CD8-positive, alpha-beta memory T cell (primary cell): ENCODE measurements at places on chromosomes 4 and X. TPM values are rescaled to one million over a fixed set of nuclear protein-coding genes. Genes with fewer than 3 reads are reported as not detected.

The DCAF4L1 gene
- total RNA-seq: 0.33 TPM

The DGKK gene
- not detected for total RNA-seq

The CORIN gene
- total RNA-seq: 0.11 TPM

The TCEAL6 gene
- not detected for total RNA-seq

The PFKFB1 gene
- 0.53 TPM for total RNA-seq

The FUNDC1 gene
- total RNA-seq: 12.5 TPM

The RCHY1 gene
- 31.7 TPM for total RNA-seq

The IL9R gene
- 3.9 TPM for total RNA-seq

DNA sequence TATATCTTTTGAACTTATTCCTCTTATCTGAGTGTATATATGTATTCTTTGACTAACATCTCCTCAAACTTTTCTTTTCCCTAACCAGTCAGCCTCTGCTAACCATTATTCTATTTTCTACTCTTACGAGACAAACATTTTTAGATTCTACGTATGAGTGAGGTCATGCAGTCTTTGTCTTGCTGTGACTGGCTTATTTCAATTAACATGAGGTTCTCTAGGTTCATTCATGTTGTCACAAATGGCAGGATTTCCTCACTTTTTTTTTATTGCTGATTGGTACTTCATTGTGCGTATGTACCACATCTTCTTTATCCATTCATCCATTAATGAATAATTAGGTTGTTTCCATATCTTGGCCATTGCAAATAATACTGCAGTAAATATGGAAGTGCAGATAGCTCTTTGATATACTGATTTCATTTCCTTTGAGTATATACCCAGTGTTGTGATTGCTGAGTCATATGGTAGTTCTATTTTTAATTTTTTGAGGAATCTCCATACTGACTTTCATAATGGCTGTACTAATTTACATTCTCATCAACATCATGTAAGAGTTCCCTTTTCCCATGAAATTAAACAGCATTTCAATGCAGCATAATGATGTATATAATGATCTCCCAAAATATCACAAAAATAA is 80.1 kb downstream of the HS3ST1 start:
- no peaks in the 10 kb centered on the region for H3K4me1 ChIP-seq
- no peak for DNase-seq
- no peaks in the 10 kb centered on the region for H3K27me3 ChIP-seq
- H3K27ac ChIP-seq: no peak overlapping the region
- H3K36me3 ChIP-seq: no peaks in the 10 kb centered on the region

- H3K4me3 ChIP-seq: no peak overlapping the region
- no peak for DNase-seq
- H3K27ac ChIP-seq: no peak overlapping the region
- H3K27me3 ChIP-seq: no peaks in the 10 kb centered on the region
- H3K36me3 ChIP-seq: no peaks in the 10 kb centered on the region
Measured at GRCh38 chr4:37896206-37896860, 5.4 kb downstream of the TBC1D1 start.

DNA sequence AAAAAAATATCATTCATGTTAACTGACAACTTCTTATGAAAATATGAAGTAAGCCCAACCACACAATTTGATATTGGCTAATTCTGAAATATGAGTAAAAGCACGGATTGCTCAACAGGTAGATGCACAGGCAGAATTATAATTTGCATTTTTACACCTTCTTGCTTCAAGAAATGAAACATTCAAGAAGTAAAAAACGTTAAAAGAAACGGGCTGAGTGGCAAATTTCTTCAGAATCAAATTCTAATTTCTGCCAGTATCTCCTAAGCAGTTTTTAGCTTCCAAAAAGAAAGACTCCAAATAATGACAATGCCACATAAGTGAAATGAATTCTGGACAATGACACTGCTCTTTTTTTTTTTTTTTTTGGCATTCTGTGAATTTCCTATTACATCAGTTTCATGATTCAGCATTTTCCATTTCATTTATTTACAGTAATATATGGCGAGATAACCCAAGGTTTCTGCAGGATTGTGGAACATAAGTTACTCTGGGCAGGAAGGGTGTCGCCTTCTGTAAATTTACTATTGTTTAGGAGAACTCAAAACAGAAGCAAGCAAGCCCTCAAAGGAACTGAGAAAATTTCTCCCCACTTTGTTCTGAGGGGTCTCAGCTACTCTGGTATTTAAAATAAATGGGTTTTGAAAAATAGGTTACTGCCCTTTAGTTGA is 1.4 kb downstream of the SEL1L3 start:
- H3K27ac ChIP-seq: peak overlapping the region; percentile 80
- H3K4me1 ChIP-seq: peaks cover 47% of the 10 kb centered on the region
- no peaks in the 10 kb centered on the region for H3K36me3 ChIP-seq
- peak overlapping the region; percentile 70 for H3K4me3 ChIP-seq
- no peaks in the 10 kb centered on the region for H3K27me3 ChIP-seq
- no peak for DNase-seq

DNA sequence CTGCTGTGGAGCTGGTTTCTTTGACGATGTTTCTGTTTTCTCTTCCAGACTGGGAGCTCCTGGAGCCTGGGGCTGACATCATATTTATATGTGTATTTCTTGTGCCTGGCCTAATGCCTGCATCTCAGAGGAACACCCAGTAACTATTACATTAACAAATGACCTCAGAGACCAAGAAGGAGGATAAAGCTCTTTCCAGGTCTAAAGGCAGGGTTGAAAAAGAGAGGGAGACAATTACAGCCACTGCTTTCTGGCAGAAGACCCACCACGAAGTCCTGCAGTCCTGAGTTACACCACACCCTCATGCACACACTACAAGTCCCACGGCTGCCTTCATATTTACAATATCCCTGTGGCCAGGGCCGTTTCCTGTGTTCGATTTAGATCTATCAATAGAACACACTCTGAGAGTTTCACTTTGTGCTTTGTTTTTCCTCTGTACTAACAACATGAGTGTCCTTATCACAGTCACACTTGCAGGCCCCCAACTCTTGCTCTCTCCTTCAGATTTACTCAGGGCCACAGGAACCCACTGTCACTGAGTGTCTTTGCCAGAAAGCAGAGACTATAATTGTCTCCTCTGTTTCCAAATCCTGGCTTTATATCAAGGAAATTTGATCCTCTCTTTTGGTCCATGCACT is 535.5 kb downstream of the MID1IP1 start:
- no peak overlapping the region for H3K27ac ChIP-seq
- DNase-seq: no peak
- H3K36me3 ChIP-seq: no peaks in the 10 kb centered on the region
- no peak overlapping the region for H3K4me3 ChIP-seq
- peaks cover 22% of the 10 kb centered on the region for H3K4me1 ChIP-seq
- no peaks in the 10 kb centered on the region for H3K27me3 ChIP-seq

GRCh38 chr4:144787365-144788258 is 141.7 kb downstream of the HHIP start:
- no peak overlapping the region for H3K4me3 ChIP-seq
- no peak overlapping the region for H3K27ac ChIP-seq
- no peaks in the 10 kb centered on the region for H3K4me1 ChIP-seq
- H3K27me3 ChIP-seq: no peaks in the 10 kb centered on the region

- peaks cover 5% of the 10 kb centered on the region for H3K4me1 ChIP-seq
- no peaks in the 10 kb centered on the region for H3K27me3 ChIP-seq
- no peak for DNase-seq
- H3K36me3 ChIP-seq: no peaks in the 10 kb centered on the region
Measured at GRCh38 chr4:6732441-6733357, 16.7 kb downstream of the BLOC1S4 start.

- no peaks in the 10 kb centered on the region for H3K36me3 ChIP-seq
- H3K4me1 ChIP-seq: peaks cover 18% of the 10 kb centered on the region
- H3K4me3 ChIP-seq: no peak overlapping the region
- DNase-seq: no peak
Measured at GRCh38 chr4:140243278-140243753, 89.3 kb upstream of the MAML3 start.

GRCh38 chr4:158006990-158007389 is 165.8 kb downstream of the GASK1B start:
- no peaks in the 10 kb centered on the region for H3K27me3 ChIP-seq
- H3K27ac ChIP-seq: no peak overlapping the region
- no peak for DNase-seq
- no peaks in the 10 kb centered on the region for H3K4me1 ChIP-seq

- no peaks in the 10 kb centered on the region for H3K27me3 ChIP-seq
- no peak overlapping the region for H3K4me3 ChIP-seq
- DNase-seq: no peak
- H3K4me1 ChIP-seq: no peaks in the 10 kb centered on the region
- no peaks in the 10 kb centered on the region for H3K36me3 ChIP-seq
- no peak overlapping the region for H3K27ac ChIP-seq
Measured at GRCh38 chrX:132916349-132916748, 42.1 kb downstream of the HS6ST2 start.

GRCh38 chr4:158818560-158819140 is 49.8 kb downstream of the FNIP2 start:
- DNase-seq: no peak
- no peaks in the 10 kb centered on the region for H3K4me1 ChIP-seq
- no peaks in the 10 kb centered on the region for H3K27me3 ChIP-seq

- H3K36me3 ChIP-seq: no peaks in the 10 kb centered on the region
- H3K27ac ChIP-seq: no peak overlapping the region
- no peaks in the 10 kb centered on the region for H3K27me3 ChIP-seq
- DNase-seq: no peak
- no peak overlapping the region for H3K4me3 ChIP-seq
Measured at GRCh38 chrX:14798805-14799397, 74.0 kb downstream of the FANCB start.
